ENCODE measurements at places on chromosomes 7 and 10.

GRCh38 chr7:121049028-121049791 lies 60.7 kb downstream of the CPED1 start:
- DNase-seq: no peak

DNA sequence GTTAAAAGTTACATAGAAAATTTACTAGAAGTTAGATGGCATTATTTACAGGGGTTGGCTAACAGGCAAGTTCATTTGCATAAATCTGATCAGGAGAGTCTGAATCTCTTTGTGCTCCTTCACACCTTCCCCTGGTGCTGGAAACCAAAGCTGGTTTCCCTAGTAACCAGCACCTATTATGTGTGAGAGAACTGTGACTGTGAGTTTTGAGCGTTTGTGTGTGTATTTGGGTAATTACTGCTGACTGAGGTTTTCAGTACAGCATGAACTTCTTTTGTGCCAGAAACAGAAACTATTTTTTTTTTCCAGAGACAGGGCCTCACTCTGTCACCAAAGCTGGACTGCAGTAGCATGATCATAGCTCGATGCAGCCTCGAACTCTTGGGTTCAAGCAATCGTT lies 10.3 kb upstream of the IFIT1B start:
- no peak for DNase-seq

DNA sequence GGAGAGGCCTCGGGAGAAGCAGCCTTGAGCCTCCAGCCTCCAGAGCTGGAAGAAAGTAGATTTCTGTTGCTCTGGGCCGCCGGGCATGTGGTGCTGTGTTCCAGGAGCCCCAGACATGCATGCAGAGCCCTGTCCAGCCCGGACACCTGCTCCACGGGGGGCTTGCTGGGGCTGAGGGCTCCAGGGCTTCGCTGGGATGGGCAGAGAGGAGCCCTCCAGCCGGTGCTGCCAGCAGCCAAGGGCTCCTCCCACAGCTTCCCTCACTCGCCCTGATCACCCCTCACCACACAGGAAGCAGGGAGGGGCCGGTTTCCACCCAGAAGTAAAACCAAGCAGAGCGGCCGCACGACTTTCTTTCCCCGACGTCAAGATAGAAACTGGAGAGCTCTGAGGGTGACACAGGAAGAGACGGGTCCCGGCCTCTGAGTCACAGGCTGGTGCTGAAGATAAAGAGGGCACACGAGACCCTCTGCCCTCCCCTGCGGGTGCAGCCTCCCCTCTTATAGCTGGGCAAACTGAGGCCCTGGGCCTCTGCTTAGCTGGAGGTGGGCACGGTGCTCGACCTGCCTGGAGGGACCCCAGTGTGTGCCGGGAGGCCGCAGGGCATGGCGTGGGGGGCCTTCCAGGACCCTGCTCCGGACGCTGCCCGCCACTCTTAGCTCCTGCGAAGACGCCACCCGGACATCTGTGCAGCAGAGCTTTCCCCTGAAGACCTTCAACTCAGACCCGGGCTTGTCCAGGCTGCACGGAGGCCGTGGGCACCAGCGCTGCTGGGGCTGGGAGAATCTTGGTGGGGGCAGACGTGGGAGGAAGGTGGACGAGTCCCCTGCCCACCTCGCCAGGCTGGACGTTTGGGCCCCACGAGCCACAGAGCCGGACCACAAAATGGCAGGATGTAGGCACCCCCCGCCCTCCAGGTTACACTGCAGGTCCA lies 31.1 kb downstream of the ADAP1 start:
- no peak for DNase-seq

DNA sequence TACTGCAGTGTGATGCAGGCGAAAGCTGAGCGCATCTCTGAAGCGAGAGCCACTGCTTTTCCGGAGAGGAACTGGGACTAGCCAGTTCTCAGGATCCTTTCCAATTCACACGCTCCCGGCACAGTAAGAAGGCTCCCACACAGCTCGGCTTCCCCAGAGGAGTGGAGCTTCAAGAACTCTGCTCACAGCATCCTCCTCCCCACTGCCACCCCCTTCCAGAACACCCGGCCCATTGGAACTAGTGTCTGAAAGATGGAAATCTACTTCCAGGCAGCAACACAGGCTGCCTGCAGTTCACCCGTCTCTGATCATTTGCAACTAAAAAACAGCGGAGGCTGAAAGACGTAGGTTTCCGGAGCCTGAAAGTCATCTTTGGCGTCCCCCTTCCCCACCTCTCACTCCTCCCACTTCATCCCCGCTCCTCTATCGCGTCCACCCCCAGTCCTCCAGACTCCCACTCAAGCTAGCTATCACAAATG lies at the start of gene DGKB:
Gene DGKB (minus strand): TSS at position 163 of the 479 bp plus-strand sequence.
- peak; percentile 20 for DNase-seq

DNA sequence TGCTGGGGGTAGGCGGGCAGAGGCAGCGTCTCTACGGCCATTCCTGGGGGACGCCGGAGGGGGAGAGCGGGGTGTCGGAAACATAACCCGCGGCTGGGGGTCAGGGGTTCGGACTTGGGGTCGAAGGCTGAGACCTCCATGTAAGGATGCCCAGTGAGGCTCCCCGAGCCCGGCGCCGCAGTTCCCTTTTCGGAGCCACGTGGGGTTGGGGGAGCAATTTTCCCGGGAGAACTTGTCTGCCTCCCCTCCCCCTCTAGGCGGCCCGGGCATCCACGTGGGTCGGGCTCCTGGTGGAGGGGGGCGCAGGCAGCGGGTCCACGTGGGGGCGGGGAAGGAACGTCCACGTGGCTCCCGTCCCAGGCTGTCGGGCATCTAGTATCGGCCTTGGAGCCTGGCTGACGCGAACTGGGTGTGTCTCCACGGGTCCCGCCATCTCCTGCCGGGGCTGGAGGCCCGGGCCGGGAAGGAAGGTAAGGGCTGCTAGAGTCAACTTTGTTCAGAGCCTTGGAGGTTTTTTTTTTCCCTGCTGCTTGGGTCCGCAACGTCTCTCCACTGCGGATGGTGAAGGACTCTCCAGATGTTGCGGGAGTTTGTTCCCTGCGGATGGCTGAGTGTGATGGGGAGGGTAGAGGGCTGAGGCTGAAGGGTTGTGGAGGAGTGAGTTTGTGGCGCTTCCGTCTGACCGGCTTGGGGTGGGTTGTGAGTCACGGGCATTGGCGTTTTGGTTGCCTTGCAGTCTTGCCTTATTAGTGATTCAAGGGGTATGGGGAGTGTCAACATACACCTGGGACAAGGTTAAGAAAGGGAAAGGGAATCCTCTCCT lies 744 bp downstream of the PPRC1 start:
- peak; percentile 66 for DNase-seq

GRCh38 chr7:36037121-36037662 lies 115.9 kb upstream of the EEPD1 start:
- DNase-seq: peak; percentile 32

DNA sequence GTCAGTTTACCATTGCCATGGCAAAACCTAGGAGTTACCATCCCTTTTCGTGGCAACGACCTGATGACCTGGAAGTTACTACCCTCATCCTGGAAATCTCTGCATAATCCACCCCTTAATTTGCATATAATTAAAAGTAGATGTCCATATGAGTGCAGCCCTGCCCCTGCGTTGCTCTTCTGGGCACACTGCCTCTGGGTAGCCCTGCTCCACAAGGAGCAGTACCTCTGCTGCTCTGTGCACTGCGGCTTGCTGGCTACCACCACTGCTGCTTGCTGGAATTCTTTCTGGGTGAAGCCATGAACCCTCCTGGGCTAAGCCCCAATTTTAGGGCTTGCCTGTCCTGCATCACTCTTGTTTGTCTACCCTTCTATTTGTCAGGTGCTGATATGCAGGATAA lies 12.5 kb downstream of the CYP17A1 start:
- no peak for DNase-seq

- DNase-seq: peak; percentile 4
Measured at GRCh38 chr7:17239683-17240521, 58.5 kb upstream of the AHR start.

GRCh38 chr10:71228875-71229675 lies 16.7 kb downstream of the UNC5B start:
- DNase-seq: no peak

DNA sequence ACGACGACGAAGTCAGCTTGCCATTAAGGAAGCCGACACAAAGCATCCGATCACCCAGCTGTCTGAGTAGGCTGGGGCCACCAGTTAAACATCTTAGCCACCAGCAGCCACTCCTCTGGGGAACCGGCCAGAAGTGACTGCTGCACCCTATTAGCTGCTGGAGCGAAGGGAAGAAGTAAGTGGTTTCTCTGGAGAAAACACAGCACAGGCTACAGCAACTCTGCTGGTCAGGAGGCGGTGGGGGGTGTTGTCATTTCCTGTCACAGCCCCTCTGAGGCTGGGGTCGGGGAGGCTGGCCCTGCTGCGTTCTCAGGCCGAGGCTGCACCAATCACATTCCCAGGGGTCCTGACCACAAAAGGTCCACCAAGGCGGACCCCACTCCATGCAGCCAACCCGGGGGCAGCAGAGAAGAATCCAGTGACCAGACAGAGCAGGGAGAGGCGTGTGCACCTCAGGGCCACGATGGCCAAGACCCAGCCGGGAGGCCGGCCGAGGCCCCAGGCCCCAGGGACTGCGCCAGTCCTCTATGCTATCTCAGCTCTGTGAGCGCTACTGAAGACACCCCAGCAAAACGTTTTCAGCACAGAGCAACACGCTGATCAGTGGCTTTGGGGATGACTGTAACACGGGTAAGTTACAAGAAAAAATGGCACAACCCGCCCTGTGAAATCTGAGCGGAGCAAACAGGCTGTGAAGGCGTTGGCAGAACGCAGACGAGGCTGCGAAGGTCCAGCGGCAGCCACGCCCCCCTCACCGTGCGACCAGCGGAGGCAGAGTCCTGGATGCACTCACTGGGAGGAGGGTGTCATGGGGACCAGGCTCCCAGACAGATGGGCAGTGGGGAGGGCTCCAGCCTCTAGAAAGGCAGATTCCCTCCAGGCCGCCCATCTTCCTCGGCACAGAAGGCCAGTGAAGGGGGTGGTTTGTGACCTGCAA lies 24.8 kb downstream of the STK32C start:
- DNase-seq: peak; percentile 35

GRCh38 chr10:129883626-129884397 lies 80.3 kb downstream of the EBF3 start:
- no peak for DNase-seq

- DNase-seq: no peak
Measured at GRCh38 chr10:132986076-132986475, 43.7 kb upstream of the CFAP46 start.

DNA sequence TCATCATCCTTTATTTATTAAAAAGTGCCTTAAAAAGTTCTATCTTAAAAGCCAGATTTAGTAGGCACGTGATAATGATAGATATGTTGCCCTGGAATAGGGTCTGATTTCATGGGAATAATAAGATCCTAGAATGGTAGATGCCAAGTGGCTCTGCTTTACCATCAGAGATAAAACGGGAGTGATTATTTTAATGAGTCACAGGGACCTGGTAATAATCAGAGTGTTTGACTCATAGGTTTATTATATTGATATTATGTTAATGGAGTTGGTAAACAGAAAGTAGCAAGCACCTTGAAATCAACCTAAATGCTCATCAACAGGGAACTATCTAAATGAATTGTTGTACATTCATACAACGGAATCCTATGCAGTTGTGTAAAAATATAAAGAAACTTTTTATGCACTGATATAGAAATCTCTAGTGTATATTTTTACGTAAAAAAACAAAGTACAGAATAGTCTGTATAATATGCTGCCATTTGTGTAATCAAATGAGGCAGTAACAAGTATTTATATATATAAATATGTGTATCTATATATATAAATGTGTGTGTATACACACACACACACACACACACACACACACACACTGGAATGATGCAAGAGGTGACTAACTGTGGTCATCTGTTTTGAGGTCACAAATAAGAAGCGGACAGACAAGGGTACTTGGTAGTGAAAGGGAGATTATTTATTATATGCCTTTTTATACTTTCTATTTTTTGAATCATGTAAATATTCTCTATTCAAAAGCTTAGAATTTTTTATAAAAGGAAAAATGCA lies 78.6 kb upstream of the DYNC1I1 start:
- peak; percentile 24 for DNase-seq
